CMK (cell line): ENCODE measurements at places on chromosomes 13 and 19.

DNA sequence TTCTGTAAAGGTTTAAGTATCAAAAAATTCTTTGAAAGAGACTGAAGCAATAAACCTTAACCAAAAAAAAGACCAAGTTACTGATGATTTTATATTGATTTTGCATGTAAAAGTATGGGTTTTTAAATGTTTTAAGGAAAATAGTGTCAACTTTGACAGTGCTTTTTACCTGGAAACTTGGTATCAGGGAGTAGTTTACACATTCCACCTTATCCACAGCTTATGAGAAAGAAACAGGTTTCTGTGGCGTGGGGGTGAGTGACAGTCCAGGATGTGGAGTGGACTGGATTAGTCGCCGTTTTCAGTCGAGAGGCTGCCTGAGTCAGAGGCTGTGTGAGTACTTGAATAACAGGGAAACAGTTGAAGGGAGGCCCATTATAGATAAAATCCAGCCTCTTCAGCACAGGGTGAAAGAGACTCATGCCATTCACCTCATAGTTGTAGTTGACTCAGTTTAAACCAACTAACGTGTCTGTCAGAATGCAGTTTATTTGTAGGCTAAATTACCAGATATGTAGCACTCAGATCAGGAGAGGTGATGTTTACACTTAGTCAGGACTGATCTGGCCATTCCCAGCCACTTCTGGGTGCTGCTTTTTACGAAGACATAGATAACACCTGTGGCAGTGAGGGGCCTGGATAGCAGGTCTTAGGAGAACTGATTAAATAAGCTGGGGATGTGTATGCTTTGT is 595 bp upstream of the GPR183 start:
- DNase-seq: no peak

GRCh38 chr19:33303791-33304345 is 1.5 kb upstream of the CEBPA start:
- DNase-seq: no peak

GRCh38 chr13:95150555-95150954 is 150.7 kb downstream of the ABCC4 start:
- DNase-seq: no peak

- no peak for DNase-seq
Measured at GRCh38 chr19:290372-291005, 714 bp downstream of the PLPP2 start.

DNA sequence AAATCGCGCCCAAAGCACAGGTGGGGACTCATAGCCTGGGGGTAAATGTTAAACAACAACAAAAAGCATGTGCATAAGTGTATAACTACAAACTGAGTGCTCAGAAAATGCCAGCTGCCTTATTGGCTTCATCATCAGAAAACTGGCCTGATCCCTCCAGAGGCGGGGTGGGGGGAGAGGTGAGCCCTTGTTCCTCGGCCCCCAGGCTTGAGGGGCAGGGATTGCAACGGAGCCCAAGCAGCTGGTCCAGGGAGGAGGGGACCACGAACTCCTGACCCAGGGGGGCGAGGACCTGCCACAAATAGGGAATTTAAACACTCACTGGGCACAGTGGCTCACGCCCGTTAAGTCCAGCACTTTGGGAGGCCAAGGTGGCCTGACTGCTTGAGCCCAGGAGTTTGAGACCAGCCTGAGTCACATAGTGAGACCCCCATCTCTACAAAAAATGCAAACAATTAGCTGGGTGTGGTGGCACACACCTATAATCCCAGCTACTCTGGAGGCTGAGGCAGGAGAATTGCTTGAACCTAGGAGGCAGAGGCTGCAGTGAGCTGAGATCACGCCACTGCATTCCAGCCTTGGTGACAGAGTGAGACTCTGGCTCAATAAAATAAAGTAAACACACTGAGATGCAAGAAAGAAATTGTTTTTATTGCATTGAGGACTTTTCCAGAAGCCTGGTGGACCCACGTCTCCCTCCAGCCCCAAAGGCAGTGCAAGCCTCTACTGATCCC is 8.7 kb downstream of the SIRT6 start:
- no peak for DNase-seq

GRCh38 chr19:51070334-51071094 is 5.6 kb upstream of the KLK13 start:
- no peak for DNase-seq

GRCh38 chr13:73765651-73766384 is 368.4 kb downstream of the KLF12 start:
- peak; percentile 70 for DNase-seq
